Stimulated activated CD8-positive, alpha-beta memory T cell treated with anti-CD3 and anti-CD28 coated beads, Interleukin-7, amount 100 ng/mL, for 1 hour (primary cell): ENCODE measurements at places on chromosomes 5 and 9.

DNA sequence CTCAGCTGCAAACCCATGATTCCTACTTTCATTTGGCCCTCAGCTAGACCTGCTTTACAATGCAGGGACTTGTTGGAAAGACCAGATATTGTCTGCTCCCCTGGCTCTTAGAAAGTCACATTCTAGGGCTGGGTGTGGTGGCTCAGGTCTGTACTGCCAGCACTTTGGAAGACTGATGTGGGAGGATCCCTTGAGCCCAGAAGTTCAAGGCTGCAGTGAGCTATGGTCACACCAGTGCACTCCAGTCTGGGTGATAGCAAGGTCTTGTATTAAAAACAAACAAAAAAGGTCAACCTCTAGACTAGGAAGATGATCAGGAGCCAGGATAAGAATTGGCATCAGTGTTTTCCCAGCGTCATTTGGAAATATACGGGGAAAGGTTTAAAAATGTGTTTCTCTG is 145.8 kb downstream of the PALM2AKAP2 start:
- DNase-seq: no peak

DNA sequence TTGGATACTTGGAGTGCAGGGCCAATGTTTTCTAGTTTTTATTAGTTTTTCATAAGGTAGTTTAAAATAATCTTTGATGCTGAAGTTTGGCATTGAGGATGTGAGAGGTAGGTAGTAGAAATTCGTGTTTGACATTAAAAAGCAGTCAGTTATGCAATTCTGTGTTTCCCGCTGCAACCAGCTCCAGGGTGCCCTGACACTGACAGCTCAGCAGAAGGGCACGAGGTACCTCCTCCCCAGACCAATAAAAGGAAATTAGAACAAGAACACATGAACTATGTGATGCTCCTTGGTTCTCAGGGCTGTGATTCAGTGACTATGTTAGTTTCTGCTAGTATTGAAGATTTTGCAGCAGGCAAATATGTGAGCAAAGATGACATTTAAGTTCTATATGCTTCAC is 40.2 kb downstream of the NSUN2 start:
- no peak for DNase-seq

GRCh38 chr9:74092491-74092834 is 404.7 kb upstream of the RORB start:
- no peak for DNase-seq

GRCh38 chr9:78592811-78593210 is 295.9 kb downstream of the PSAT1 start:
- DNase-seq: no peak

DNA sequence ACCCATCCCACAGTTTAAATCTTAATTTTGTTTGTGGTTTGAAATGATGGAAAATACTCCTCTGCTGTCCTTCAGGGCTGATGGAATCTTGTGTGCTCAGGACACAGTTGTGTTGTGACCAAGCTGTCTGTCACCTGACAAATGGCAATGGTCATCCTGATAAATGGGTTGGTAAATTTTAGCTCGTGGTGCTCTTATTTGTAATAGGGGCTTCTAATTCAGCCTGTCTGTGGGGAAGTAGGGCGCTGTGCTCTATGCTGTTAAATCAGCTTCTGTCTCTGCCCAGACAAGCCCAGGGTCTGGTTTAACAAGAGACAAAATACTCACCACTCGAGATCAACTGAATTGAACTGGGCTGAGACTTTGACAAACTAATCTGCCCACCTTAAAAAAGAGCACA is 4.5 kb downstream of the LRRTM2 start:
- DNase-seq: no peak

- DNase-seq: no peak
Measured at GRCh38 chr5:476102-476813, 33.3 kb downstream of the EXOC3 start.
